ENCODE measurements at places on chromosomes 12 and 14.

- DNase-seq = no peak
Measured at GRCh38 chr12:20494851-20495250, 126.5 kb downstream of the PDE3A start.

DNA sequence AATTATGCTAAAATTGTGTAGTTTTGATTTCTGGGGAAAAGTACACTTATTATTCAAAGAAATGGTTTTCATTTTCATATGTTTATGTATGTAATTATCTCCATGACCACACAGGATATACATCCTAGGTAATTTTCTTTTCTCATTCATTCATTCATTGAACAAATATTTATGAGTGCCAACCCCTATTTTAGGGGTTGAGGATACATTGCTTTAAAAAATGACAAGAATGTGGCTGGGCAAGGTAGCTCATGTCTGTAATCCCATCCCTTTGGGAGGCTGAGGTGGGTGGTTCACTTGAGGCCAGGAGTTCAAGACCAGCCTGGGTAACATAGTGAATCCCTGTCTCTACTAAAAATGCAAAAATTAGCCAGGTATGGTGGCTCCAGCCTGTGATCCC, 40.9 kb downstream of the SGPP1 start:
- no peak for DNase-seq

- peak; percentile 28 for DNase-seq
Measured at GRCh38 chr12:131950182-131950913, 606 bp downstream of the EP400 start.

GRCh38 chr14:91371011-91371989, 46.3 kb downstream of the CCDC88C start:
- DNase-seq = no peak

GRCh38 chr12:110301065-110301806, 20.2 kb downstream of the ATP2A2 start:
- no peak for DNase-seq

GRCh38 chr14:51041108-51041531, 53.8 kb downstream of the TRIM9 start:
- DNase-seq = no peak

DNA sequence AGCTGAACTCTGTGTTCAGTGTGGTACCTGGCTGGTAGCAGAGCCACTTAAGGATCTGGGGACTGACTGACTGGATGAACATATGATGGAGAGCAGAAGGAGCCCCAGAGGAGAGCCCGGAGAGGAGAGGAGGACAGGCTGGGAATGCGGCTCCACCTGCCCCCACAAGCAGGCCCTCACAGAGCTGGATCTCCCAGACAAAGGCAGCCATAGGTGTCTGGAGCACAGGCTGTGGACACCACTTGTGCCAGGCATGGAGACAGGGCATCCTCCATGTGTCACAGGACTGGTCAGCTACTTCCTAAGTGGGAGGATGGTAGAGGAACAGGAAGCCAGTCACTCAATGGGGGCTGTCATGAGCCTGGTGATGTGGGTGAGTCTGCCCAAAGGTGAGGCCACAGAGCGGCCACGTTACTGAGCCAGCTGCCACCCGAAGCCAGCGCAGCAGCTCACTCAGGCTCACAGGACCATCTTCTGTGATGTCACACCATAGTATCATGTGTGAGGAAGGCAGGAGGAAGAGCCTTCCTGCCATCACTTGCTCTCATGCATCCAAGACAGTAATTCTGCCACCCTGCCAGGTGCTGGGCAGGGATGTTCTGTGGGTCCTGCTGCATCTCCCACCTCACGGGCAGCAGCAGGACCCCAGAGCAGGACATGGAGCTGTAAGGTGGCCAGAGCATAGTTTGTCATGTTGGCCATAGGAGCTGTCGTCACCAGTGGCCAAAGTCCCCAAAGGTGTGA, 72.1 kb downstream of the PRIMA1 start:
- DNase-seq = no peak

DNA sequence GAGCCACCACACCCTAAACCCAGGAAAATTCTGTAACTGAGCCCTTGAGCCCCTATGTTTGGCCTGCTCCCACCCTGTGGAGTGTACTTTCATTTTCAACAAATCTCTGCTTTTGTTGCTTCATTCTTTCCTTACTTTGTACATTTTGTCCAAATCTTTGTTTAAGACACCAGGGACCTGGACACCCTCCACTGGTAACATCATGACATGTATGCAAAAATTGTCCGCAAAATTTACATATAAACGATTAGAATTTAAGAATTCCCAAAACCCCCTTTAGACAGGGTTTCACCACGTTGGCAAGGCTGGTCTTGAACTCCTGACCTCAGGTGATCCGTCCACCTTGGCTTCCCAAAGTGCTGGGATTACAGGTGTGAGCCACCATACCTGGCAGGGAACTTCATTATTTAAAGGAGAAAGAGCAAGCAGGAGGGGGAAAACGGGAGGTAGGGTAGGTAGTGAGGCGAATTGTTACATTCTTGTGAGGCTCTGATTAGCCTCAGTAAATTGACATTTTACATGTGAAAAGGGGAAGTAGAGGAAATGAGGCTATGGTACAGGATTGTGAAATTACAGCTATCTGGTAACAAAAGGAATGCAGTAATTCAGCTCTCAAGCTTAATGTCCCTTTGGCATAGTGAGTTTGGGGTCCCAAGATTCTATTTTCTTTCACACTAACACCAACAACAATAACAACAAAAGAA, 27.6 kb downstream of the TUBA1A start:
- DNase-seq = no peak

GRCh38 chr14:51008446-51008845, 64.2 kb upstream of the PYGL start:
- DNase-seq = no peak

DNA sequence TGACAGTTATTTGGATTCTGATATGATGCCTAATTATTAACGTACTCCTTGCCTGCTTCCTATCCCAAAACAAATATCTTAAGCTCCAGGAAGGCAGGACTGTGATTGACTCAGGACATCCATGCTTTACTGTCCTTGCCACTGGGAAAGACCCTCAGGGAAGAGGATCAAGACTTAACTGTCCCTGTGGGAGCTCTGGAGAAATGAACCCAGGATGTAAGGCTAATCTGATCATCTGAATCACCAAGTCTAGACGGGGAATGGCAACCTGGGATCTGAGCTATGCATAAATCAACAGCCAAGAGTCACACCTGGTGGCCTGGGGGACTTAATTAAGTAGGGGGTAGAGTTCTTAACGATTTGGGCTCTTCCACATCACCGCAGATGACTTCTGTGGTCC, 153.2 kb upstream of the BCL2L14 start:
- DNase-seq = no peak

Data from activated CD4-positive, alpha-beta T cell treated with anti-CD3 and anti-CD28 coated beads, Interleukin-2, Interleukin-6, amounts not matched to agents 100 ng/mL and 50 ng/mL, durations not matched to agents 16 hours and 8 hours (primary cell).